Right renal cortex interstitium (tissue), 3 donors: ENCODE measurements at places on chromosomes 11 and 22. TPM values are rescaled to one million over a fixed set of nuclear protein-coding genes. Genes with fewer than 3 reads are reported as not detected.

Gene APLNR
- polyA plus RNA-seq = 101 TPM

Gene BUD13
- polyA plus RNA-seq = 36.4 TPM

Gene RCOR2
- 10.4 TPM for polyA plus RNA-seq

Gene ANO3
- polyA plus RNA-seq = 2.6 TPM

Gene RAG2
- polyA plus RNA-seq = 0.32 TPM

Gene KCNJ5
- 5.3 TPM for polyA plus RNA-seq

Gene UCP2
- 64.2 TPM for polyA plus RNA-seq

Gene LMNTD2
- polyA plus RNA-seq = 2.6 TPM

Gene DNAJB7
- 0.33 TPM for polyA plus RNA-seq

Gene WBP2NL
- 3.2 TPM for polyA plus RNA-seq

Gene KDELR3
- 9.1 TPM for polyA plus RNA-seq

Gene CD3D
- 0.35 TPM for polyA plus RNA-seq

Gene ZNF74
- polyA plus RNA-seq = 15.9 TPM

Gene OR8G5
- polyA plus RNA-seq = not detected

Gene KCNQ1
- 8.4 TPM for polyA plus RNA-seq

Gene PHOX2A
- not detected for polyA plus RNA-seq

Gene MS4A1
- 1.3 TPM for polyA plus RNA-seq

Gene OR51S1
- polyA plus RNA-seq = not detected

Gene MUC2
- 0.01 TPM for polyA plus RNA-seq

Gene VPREB1
- not detected for polyA plus RNA-seq

Gene C11orf42
- 0.75 TPM for polyA plus RNA-seq

Gene DRD2
- 0.48 TPM for polyA plus RNA-seq

Gene CRYBB1
- 0.29 TPM for polyA plus RNA-seq

Gene ESAM
- polyA plus RNA-seq = 73.8 TPM

Gene FAM83F
- polyA plus RNA-seq = 1.6 TPM
